Iris pigment epithelial cell (primary cell): ENCODE measurements at places on chromosomes 13 and 19.

DNA sequence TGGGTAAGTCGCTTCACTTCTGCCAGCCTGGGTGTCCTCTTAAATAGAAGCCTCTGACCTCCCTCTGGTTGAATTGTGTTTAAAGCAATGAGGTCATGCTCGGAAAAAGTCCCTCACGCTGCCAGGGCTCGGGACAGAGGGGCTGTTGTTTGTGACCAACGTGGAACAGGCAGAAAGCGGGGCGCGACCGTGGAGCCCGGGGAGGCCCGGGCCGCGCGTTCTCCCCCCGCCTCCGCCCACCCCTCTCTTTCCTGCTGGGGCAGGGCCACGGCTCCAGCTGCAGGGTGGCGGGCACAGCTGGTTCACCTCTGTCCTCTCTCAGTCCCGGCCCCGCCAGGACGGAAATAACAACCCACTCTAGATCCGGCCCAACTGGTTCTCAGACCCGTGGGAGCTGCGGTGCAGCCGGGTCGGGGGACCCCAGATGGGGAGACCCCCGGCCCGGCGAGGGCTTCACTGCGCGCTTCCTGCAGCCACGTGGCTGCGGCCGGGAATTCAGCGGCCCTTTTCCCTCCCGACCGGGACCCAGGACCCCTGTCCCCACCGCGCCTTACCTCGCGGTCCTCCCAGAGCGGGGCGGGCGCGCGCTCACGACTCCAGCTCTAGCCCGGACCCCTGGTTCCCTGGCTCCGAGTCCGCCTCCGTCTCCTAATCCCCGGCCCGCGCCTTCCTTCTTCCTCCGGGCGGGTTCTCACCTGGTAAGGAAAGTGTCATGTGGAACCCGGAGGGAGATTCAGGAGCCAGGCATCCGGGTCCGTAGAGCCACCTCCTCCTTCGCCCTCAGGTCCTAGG lies 1.9 kb downstream of the CDC42EP5 start:
- no peak for DNase-seq

GRCh38 chr13:32949820-32950219 lies 66.4 kb upstream of the KL start:
- DNase-seq = peak; percentile 29

GRCh38 chr13:47897411-47898050 lies 103.5 kb downstream of the SUCLA2 start:
- peak; percentile 60 for DNase-seq

DNA sequence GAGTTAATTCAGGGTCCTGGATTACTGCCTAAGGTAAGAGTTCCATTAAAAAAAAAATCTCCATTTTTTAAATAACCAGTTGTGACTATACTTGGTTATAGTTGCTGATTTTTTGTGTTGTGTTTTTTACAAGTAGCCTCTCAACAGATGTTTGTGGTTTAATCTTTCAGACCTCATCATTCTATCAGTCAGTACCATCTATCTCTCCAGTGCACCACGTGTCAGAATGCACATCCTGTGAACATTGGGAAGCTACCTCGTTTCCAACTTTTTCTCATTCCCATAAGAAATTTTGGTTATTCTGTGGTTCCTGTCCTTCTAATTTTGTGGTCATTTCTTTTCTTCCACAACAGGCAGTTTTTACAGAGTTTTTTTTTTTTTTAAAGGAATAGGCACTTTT lies 39.2 kb downstream of the WDFY2 start:
- peak; percentile 42 for DNase-seq

DNA sequence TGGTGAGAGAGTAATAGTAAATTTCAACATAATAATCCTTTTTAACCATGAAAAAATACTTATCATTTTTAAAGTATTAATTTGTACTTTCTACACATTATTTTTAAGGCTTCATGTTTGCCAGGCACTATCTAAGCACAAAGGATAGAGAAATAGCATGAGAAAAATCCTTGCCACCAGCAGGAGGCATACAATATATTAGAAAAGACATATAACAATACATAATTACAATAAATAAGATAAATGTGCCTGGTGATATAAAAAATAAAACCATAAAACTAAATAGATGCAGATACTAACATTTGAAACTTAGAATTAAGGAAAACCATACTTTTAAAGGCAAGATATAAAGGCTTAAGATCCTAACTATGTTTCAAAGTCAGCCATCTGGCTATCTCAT lies 1256.4 kb downstream of the DIAPH3 start:
- peak; percentile 3 for DNase-seq

GRCh38 chr19:50721441-50722137 lies 1.6 kb upstream of the CLEC11A start:
- DNase-seq = no peak

- no peak for DNase-seq
Observed at GRCh38 chr13:41213919-41214318, 19.6 kb upstream of the KBTBD7 start.

DNA sequence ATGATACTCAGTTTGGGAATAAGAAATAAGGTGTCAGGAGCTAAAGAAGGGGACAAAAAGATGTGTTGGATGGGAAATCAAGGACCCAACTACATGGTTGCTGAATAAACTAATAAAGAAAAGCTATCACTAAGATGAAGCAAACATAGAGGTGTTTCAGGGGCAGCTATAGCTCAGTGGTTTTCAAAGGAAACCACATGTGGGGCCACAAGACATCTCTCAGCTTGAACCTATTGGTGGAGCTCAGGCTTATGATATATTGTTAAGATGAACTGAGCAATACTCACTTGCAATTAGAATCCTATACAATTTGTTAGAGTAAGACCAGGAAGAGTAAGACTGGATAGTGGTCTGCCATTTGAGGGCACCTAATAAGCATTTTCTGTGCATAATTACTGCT lies 45.1 kb upstream of the SPRY2 start:
- no peak for DNase-seq

- DNase-seq = no peak
Observed at GRCh38 chr19:10826846-10827245, 9.2 kb downstream of the TMED1 start.

GRCh38 chr13:46698014-46698413 lies 98.9 kb downstream of the ESD start:
- DNase-seq = no peak

GRCh38 chr19:31529121-31529520 lies 179.9 kb upstream of the TSHZ3 start:
- DNase-seq = no peak

DNA sequence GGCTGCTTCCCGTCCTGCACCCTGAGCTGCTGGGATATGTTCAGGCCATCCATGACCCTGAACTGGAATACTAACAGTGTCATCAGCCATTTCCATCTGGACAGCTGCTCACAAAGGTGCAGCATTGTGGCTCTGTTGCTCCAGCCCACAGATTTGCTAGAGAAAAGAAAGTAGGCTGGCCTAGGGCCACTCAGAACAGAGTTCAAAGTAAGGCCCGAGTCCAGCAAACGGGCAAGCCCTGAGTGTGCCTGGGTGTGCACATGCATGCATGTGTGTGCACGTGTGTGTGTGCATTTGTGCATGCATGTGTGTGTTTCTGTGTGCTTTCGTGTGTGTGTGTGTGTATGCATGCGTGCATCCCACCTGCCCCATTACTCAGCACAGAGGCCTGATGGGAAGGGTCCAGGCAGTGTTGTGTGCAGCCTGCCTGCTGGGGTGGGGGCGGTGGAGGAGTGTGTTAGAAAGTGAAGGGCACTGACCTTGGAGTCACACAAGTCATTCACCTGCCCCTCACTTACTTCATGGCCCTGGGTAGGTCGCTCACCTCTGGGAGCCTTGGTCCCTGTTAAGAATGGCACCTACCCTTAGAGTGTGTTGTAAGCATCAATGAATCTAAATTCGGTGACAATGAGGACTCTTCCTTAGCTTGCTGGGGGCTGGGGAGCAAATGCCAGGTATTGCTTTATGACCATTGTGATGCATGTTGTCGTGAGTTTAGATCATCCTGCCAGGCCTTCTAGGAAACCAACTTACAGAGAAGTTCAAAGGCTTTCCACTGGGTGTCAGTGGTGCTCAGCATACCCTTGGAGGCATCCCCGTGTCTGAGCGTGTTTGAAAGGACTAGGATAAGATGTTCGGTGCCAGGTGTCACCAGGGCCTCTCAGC lies 53.2 kb downstream of the GPR12 start:
- DNase-seq = peak; percentile 69

DNA sequence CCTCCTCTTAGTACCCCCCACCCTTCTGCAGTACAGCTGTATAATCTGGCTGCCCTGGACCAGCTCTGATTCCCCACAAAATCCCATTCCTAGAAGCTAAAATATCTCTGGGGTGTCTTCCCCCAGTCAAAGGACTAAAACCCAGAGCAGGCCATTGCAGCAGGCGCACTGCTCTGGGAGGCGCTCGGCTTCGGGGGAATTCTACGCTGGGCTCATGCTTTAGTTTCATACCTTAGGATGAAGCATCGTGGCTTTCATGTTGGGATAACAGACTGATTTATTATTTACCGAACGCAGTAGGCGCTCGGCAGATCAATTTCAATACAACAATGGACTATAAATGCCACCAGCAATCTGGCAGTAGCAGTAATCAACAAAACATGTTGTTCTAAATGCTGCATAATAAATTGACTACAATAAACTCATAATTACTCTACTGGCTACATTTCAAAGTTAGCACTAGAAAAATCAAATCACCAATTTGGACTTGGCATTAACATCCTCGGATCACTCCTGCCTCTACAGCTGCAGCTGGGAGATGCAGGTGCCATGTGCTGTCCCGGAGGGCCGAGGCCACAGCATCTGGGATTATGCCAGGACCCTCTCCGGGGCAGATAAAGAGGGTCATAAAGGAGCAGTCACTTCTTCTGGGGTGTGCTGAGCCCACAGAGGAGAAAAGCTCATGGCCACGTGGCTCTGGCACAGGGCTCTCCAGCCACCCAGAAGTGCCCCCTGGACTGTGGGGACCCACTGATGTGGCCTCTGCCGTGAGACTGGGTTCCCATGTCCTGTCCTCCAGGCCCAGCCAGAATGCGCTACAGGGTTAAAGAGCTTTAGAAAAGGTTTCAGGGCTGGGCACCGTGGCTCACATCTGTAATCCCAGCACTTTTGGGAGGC lies 35.3 kb downstream of the CEBPG start:
- DNase-seq = no peak

- DNase-seq = peak; percentile 92
Observed at GRCh38 chr13:111210544-111211469, 95.7 kb downstream of the ARHGEF7 start.

DNA sequence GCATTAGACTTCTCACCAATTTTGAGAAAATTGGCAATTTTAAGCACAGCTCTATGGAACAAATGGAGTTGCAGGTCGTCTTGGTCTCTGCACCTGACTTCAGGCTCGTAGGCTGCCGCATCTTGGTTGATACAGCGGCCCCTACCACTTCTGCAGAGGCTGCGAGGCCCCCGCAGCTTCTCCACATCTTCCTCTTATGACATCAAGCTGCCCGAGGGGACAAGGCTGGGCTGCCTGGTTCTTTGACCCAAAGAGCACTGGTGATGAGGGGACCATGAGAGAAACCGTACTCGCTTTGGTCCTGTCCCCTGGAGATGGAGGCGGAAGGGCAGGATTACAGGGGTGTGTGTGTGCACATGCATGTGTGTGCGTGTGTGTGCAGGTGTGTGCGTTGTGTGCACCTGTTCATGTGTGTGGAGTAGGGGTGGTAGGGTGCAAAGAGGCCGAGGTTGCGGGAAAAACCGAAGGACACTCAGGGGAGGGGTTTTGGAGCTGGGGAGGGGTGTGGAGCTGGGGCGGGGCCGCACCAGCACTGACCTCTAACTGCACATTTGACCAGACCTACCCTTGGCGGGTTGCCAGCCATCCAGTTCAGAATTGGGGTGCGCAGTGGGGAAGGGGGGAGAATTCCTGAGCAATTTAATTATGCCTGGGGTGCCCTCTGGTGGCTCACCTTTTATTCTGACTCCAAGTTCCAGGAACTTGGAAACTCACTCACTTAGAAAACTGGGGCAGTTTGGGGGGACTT lies 65.1 kb upstream of the ARHGEF7 start:
- no peak for DNase-seq

GRCh38 chr19:11806354-11807098 lies 7.5 kb upstream of the ZNF440 start:
- no peak for DNase-seq

DNA sequence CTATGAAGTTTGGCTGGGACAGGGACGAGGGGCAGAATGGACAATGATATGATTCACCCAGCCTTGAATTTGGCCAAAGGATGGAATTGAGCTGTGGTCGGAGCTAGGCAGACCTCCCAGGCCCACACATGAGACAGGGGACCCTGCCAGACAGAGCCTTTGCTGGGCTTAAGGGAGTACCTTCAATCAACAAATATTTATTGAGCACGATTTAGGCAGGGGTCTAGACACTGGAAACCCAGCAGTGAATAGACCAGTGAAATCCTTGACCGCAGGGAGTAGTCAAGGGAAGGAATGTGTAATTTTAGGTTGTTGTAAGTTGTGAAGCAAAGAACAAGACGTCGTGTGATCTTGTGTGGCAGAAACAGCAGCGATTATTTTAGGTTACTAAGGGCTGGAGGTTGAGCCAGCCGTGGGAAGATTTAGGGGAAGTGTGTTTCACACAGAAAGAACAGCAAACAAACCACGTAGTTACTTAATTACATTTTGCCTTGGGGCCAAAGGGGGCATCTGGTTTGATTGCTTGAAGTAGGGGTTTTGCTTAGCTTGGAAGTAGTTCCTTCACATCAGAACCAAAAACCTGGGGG lies 16.9 kb upstream of the AP1M2 start:
- DNase-seq = peak; percentile 69

DNA sequence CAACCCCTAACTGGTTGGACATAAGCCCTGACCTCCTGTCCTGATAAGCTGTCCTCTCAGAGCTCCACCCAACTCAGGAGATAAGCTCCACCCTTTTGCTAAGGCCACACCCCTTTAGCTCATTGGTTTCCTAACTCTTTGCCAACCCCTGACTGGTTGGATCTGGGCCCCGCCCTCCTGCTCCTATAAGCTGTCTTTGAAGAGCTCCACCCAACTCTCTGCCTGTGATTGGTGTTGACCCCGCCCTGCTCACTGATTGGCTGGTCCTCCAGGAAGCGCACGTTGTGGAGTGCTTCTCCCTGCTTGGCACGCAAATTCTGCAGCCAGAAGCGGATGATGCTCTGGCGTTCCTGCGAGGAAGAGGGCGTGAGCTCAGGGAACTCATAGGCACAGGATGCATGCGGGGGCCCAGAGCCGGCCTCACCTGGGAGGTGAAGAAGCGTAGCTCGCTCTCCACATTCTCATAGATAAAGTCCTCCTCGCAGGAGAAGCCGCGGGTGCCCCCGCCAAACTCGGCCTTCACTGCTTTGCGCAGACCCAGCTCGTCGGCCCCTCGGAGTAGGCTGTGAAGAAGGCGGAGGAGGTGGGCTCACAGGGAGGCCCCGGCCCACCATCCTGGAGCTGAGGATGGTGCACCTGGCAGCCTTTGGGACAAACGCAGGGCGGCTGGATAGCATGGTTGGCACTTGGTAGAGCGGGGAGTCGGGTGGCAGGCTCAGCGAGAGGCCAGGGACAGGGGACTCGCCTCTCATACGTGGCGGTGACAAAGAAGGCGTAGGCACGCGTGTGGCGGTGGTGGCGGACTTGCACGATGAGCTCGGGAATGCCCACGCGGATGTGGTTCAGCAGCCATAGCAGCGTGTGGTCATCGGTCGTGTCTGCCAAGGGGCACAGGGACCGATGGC lies 1.7 kb downstream of the ANO8 start:
- peak; percentile 58 for DNase-seq
